Putamen (tissue), 1 donor: ENCODE measurements at places on chromosomes 16 and 17.

DNA sequence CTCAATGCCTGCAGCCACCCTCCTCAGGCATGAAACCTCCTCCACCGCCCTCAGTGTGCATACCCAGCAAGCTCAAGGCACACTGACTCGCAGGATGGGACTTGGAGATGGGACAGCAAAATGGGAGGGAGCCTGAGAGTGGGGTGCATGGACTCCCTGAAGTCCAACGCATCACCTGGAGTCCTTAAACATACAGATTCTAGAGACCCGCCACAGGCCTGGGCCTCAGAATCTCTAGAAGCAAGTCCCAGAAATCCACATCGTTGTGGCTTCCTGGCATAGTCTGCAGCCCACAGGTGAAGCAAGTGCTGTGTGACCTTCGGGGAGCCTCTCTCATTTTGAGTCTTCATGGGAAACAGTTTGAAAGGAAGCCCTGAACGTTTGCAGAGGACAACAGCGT lies 3.6 kb upstream of the TBX21 start:
- DNase-seq: no peak

- DNase-seq: no peak
These were observed 67.7 kb downstream of the SMG6 start for GRCh38 chr17:2235792-2236366.

GRCh38 chr16:8720967-8721308 lies 46.5 kb downstream of the ABAT start:
- DNase-seq: no peak

DNA sequence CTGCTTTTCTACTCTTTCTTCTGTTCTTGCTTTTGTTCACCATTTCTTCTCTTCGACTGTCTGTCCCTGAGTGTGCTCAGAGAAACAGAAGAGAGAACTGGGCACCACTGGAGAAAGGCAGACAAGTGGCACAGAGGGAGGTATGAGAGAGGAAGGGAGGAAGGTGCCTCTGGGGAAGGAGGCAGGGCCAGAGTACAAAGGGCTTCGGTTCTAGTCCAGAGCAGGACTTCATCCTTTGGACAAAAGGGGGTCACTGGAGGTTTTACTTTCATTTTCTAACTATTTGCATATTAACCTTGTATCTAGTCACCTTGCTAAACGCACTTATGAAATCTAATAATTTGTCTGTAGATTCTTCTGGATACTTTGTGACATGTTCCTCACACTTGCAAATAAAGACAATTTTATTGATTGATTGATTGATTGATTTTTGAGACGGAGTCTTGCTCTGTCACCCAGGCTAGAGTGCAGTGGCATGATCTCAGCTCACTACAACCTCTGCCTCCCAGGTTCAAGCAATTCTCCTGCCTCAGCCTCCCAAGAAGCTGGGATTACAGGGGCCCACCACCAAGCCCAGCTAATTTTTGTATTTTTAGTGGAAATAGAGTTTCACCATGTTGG lies 13.5 kb downstream of the ITGB4 start:
- DNase-seq: no peak

- no peak for DNase-seq
These were observed 81.5 kb downstream of the TUBD1 start for GRCh38 chr17:59811209-59811608.

DNA sequence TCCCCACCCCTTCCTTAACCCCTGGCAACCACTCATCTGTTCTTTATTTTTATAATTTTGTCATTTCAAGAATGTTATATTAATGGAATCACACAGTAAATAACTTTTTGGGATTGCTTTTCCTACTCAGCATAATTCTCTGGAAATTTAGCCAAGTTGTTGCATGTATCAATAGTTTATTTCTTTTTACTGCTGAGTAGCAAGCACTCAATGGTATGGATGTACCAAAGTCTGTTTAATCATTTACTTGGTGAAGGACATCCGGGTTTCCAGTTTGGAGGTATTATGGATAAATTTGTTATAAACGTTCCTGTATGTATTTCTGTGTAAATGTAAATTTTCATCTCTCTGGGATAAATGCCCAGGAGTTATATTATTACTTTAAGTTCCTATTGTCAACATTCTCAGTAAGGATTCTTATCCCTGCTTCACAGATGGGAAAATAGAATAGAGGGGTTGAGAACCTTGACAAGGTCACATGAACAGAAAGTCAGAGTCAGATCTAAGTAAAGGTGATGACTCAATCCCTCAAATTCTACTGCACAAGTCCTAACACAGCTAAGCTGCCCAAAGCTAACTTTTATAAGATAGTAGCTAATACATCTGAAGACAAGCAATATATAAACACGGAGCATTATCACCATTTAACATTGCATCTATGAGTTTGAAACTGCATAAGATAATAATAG lies 62.4 kb upstream of the MTMR4 start:
- DNase-seq: no peak

DNA sequence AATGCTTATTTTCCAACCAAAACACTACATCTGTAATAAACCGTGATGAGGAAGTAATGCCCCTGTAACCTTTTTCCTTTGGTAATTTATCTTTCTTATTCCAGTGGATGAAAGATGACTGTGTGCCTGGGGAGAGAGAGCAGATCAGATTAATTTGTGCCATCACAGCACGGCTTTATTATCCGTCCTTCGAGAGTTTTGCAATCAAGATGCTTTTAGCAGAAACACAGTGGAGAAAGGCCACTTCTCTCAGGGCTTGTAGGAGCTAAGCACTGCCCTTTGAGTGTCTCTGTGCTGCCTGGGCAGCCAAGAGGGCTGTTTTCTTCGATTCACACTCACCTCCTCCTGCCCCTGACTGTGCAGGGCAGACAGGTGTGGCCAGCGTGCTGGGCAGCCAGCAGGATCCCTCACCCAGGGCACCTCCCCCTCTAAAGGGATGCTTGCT lies 190.2 kb downstream of the PRKCA start:
- DNase-seq: no peak

DNA sequence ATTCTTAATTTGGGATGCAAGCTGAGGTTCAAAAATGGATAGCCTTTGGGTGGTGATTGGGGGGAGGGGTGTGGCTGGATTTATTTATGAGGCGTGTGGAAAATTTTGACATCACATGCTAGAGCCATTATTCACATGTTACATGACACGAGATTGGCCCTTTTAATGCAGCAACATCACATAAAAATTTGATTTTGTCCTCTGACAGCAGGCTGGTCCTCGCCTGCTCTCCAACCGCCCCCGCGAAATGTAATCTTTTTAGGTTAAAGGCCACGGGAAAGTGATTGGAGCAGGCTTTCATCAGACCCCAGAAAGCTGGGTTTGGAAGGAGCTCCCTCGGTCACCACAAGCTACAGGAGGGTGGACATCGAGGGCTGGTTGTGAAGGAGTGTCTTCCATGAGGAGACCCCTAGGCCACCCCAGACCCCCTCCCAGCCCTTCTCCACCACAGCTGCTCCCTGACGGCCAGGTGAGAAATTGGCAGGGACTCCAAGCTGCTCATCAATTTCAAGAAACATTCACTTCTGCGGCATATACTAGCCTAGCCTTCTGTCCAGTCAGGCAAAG lies 502.7 kb upstream of the PSMD7 start:
- DNase-seq: no peak

DNA sequence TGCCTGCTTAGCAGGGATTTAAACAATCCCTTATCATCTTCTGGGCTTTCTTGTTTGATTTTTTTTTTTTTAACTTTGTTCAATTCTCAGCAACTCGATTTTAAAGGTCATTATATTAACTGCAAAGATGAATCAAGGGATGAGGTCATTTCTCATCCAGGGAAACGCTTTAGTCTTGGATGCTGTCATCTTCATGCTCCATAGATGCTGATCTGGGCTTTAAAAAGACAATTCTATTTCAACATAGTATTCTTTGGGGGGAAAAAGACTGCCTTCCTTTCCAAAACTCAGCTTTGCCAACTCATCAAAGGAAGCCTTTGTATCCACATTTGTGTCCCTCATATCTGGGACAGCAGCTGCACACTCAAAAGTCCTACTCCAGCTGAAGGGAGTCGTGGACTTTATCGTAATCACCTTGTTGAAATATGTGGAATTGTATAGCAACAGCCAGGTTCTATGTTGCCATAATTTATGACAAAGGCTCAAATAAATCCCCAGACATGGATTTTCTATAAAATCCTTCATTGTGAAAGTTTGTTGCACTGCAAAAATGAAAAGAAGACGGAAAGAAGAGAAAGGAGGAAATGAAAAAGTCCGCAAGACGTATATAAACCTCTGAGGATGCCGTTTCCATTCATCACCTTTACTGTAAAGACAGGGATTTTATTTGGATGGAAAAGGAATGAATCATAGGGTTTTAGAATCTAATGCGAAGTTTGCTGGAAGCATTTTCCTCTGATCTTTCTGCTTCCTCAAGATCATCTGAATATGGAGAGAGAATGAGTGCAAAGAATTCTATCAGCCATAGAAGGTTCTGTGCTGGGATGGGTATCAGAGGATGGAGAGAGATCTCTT lies 48.6 kb upstream of the XYLT1 start:
- no peak for DNase-seq

DNA sequence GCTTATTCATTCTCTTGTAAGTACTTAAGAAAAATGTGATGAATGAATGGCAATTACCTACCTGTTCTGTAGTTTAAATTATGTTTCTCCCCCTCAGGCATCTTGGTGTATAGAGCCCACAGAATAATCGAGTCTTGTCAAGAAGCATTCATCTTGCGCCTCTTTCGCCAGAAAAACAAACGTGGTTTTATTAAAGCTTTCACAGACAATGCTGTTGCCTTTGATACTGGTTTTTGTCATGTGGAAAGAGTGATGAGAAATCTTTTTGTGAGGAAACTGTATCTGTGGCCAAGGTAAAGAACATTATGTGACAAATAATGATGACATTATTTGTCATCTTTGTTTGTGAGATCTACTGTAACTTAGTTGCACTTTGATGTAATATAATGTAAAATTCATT lies 6.5 kb downstream of the ERCC4 start:
- DNase-seq: no peak

DNA sequence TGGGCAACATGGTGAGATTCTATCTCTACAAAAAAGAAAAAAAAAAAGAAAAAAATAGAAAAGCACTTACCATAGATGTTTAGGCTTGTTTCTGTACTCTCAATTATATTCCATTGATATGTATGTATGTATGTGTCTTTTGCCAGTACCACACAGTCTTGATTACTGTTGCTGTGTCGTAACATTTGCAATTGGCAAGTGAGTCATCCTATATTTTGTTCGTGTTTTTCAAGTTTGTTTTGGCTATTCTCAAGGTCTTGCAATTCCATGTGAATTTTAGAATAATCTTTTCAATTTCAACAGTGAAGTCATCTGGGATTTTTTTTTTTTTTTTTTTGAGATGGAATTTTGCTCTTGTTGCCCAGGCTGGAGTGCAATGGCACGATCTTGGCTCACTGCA lies 19.3 kb downstream of the SPECC1 start:
- no peak for DNase-seq

DNA sequence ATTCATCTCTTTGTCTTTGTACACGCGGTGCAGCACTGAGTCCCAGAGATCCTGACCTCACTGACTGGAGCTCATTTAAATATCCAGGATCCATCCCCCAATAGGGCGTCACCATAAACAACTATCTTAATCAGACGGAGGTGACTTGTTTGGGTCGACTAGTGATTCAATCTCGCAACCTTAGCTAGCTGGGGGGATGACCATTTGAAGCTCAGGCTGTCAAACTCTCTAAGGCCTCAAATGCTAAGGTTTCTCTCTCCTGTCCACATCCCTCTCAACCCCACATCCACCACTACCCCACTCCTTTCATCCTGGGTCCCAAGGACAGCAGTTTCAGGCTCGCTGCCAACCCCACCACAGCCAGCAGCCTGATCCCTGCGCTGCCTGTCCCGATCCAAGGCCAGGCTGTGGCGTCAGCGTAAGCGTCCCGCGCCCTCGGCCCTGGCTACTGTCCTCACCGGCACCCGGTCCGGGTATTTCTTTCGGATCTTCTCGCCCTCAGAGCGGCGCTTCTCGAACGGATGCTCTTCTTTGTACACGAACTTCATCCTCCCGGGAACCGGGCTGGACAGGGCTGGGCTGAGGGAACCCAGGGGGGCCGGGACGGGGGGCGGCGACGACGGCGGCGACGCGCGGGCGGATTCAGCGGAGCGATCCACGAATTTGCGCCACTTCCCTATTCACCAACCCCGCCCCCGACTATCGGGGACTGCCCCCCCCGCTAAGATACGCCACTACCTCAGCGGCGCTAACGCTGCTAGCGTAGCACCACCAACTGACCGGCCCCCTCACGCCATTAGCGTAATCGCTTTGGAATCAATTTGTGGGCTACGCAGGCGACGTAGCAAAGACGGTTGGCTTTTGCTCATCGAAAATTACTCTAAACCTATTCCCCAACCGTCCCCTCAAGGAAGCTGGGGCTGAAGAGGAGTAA lies at the start of gene GABARAP:
TSS of gene GABARAP (minus strand) at position 667 of the 934 bp plus-strand sequence. CDS start at position 548, 119 bp downstream.
- peak; percentile 95 for DNase-seq

DNA sequence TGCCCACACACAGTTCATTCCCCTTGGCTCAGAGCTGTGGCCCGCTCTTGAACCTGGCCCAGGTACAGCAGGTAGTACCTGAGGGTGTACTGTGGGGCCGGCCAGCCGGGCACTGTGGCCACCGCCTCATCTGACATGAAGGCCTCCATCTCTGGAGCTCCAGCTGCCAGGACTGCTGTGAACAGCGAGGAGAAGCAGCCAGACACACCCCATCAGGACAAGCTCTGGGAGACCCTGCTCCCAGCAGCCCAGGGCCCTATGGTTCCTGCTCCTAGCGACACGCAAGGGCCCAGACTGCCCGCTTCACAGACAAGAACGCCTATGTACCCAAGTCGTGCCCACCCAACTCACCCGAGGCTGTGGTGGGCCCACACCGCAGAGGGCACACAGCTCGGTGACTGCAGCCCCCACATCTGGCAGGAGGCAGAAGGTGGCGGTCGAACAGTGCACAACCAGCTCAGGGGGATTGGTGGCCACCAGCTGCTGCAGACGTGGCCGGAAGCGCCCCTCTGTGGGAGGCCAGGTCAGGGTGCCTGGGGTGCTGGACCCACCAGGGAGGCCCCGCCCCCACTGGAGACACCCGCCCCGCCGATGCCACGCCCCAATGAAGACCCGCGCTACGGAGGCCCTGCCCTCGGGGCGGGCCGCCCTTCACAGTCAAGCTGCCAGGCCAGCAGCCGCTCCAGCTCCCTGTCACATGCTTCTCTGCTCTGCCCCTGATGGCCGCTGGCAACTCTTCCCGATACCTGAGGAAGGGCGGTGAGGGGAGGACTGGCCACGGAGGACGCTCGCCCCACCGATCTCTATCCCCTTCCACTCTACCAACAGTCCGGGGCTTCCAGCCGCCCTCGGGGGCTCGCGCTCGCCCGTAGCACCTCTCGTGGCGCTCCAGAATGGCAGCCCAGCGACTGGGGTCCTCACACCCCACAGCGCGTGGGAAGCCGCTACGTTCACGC lies 1.1 kb upstream of the STUB1 start:
- peak; percentile 58 for DNase-seq

GRCh38 chr16:57303021-57303909 lies 18.8 kb upstream of the PLLP start:
- DNase-seq: no peak
